SJSA1 (cell line): ENCODE measurements at places on chromosomes 1 and 21. TPM values are rescaled to one million over a fixed set of nuclear protein-coding genes. Genes with fewer than 3 reads are reported as not detected.
A peak's percentile ranks its signal among the peaks of the same experiment; 100 is the strongest.

DNA sequence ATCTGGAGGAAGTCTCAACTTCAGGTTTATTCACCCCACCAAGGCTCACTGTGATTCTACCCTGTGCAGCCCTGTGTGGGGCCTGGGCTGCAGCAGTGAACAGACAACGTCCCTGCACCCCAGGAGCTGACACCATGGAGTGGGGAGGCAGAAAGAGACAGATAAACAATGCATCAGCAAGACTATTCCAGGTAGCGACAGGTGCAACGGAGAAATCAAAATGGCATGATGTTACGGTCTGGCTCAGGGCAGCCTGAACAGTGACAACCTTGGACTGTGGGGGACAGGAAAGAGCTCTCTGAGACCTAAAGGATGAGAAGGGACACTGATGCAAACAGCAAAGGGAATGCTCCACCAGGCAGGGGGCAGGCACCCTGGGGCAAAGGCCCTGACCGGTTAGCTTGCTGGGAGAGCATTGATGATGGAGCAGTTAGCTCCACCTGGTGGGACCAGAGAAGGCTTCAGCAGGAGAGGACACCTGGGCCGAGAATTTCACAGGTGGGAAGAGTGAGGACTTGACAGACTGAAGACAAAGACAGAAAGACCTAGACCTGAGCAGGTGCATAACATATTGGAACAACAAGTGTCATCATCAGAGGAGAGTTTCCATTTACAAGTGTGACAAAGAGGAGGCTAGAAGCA lies 589.9 kb downstream of the MATN1 start:
- no peak for DNase-seq

The ROR1 gene
- 14.8 and 19.7 TPM in 2 replicates for total RNA-seq

DNA sequence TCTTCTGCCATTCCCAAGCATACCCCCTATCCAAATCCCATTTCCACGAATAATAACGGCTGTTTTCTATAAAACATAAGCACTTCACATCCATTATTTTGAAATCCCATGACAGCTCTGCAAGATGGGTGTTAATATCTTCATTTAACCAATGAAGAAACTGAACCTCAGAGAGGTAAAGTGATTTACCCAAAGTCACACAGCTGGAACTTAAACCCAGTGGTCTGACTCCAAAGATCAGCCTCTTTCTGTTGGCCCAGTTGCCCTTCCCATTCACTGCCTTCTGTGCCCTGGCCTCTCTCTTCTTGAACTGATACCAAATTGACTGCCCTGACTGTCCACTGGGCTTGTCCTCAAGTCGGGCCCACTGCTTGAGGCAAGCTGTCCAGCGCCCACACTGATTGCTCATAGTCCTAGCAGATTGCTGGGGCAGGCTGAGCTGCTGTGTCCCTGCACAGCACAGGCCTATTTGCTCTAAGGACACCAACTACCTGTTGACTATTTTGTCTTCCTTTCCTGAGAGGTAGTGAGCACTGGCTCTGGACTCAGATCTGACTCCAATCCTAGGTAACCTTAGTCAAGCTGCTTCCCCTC lies 19.3 kb downstream of the TAL1 start:
- no peak for DNase-seq

DNA sequence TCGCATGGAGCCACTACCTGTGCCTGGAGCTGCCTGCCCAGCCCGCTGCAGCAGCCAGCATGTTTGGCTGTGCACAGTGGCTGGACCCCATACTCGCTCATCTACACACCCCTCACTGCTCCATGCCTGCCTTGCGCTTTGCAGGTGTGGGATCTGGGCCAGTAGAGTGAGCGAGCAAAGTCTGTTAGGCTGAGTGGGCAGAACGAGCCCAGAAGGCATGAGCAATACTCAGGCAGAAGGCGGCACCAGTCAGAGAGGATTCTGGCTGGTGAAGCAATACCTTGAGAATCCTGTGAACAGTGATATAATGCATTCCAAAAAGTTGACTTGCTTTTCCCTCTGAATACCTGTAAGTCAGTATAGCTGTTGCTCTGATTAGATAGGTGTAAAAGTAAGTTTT lies 816.4 kb downstream of the KCNT2 start:
- no peak for DNase-seq

The DPT gene
- total RNA-seq: not detected in 2 replicates

The FCGR2B gene
- total RNA-seq: not detected in 2 replicates

DNA sequence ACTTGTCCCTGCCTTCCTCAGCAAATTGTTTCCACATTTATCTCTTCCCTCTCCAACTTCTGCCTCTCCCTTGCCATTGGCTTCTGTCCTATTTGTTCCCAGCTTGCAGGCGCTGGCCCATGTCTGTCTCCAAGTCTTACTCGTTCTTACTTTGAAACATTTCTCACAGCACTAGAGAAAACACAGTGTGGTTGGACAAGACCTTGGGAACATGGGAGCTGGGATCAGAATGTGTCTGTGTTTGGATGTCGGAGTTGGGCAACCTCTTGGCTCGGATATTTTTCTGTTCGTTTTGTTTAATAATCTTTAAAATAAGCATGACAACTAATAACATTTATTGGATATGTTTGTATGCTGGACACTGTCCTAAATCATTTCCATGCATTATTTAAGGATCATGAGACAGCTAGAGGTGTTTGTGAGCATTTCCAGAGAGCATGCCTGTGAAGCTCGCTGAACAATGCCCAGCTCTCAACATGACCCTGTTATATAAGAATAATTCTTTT lies 5.9 kb upstream of the BRWD1 start:
- no peak for DNase-seq

DNA sequence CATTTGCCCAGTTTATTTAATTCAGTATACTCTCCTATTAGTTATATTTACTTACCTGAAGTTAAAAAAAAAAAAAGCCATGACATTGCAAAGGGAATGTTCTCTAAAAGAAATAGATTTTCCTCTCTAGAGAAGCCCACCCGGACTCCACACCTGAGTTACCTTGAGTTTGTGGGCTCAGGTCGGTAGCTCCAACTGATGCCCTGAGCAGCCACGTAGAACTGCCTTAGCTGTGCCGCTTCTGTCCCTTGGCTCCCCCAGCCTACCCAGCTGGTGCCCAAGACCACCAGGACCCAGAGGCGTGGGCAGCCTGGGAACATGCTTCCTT lies 250 bp downstream of the F5 start:
- no peak for DNase-seq

DNA sequence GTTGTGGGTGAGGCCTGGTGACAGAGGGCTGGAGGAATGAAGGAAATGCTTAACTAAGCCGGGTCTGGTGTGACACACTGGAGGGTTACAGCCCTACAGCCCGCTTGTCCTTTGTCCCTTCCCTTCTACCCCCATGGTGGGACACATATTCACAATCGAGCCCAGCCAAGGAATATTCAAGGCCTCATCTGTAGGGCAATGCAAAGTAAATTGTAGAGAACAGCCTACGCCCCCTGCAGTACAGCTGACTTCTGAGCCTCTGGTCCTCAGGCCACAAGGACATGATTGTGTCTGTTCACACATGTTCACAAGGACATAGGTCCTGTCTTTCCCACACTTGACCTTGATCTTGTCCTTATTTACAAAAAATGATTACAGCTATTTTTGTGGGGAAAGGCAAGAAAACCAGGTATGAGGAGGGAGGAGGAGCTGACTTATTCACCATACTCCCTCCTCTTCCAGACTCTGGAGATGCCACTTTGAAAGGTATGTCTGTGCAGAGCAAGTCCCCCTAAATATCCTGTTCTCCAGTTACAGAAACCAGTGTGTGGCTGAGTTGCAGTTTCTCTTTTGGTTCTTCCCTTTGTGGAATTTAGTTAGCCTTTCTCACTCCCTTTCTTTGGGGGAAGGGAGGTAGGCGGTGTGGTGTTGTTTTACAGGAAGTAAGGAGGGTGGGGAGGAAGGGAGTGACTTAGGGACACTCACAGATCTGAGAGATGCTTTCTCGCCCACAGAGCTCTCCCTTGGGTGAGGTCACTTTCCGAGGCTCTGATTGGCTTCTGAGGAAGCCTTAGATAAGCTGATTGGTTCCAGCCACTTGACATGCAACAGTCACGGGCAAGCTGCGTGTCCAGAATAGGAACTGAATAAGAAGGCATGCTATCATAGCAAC lies 14.6 kb downstream of the POLR3GL start:
- peak; percentile 98 for DNase-seq

DNA sequence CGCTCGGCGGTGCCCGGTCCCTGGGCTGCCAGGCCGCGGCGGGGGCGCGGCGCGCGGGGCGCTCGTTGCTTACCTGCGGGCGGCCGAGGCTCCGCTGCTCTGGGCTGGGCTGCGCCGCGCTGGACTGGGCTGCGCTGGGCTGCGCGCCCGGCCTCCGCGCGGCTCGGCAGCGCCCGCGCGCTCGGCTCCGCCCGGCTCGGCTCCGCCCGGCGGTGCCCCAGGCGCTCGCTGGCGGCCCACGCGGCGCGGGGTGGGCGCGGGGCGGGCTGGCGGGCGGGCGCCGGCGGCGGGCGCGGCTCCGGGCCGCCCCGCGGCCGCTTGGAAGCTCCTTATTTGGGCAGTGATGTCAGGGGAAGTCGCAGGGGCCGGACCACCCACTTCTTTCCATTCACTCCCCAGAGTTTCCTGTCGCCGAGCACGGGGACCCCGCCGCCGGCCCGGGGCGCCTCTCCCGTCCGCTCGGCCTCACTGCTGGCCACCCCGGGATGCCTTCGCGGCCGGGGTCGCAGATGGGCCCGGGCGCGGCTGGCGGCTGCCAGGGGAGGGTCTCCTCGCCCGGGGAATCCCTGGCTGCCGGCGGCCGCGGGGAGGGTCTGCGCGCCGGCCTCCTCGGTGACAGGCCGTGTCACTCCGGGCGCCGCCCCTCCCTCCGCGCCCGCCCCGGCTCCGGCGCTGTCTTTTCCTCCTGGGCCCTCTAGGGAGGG lies 177.7 kb upstream of the EDN2 start:
- peak; percentile 92 for DNase-seq

DNA sequence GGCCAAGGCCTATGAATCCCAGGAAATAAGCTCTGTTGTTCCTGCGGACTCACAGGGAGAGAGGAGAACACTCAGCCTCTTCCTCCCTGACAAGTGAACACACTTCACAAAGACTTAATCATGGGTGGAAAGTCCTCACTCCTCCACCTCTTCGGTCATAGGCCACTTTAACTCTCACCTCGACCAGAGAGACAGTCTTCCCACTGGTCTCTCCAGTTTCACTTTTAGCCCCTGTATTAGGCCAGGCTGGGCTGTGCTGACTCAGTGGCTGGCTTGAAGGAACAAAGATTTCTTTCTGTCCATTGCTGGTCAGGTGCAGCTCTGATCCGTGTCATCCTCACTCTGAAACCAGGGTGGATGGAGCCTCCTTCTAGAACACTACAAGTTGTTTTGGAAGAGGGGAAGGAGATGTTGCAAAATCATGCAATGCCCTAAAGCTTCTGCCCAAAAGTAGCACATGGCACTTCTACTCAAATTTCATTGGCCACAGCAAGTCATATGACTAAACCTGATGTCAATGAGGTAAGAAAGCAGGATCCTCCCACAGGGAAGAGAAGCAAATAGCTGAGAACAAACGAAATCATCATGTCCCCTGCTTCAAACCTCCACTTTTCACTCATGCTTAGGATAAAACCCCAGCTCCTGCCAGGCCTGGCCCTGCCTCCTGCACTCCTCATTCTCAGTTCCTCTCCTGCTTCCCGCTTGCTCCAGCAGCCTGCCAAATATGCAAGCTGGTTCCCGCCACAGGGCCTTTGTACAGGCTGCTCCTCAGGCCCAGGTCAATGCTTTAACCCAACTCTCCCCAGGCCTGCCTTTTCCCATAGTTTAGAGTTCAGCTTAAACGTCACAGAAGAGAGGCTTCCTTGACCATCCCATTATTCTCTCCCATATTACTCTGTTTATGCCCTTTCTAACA lies 150.5 kb upstream of the RUNX3 start:
- DNase-seq: no peak

DNA sequence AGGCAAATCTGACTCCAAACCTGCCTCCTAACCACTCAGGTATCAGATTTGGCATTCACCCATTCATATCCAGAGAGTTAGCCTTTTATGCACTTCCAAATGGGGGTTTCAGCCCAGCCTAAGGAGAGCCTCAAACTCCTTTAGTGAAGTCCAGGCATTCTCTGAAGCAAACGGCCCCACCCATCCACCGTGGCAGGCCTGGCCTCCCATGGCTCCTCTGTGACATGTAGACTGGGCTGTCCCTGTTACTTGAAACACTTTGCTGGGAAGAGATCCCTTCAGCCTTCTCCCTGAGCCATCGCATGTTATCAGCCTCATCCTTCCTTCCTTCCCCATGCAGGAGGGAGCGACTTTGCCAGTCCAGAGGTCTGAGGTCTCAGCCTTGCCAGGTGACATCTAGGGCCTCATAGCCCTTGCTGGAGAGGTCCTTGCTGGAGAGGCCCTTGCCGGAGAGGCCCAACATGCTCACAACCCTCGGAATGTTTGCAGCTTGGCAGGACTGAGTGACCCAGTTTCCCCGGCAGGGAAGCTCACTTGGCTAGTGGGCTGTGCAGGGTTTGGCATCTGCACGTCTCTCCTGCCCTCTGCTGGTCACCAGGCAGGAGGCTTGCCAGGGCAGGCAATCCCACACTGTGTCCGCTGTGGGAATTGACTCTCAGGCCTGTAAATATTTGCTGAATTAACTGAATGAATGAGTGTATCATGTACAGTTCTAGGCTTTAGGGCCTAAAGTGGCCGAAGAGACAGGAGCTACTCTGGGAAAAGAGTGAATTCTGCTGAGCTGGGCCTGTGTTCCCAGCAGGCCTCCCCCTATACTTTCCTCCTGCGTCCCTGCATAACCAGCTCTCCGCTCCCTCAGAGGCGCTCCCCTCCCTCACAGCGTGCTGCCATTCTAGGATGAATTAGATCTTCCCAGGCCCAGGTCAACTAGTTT lies 26.7 kb upstream of the RBM15 start:
- peak; percentile 67 for DNase-seq

The ILDR2 gene
- total RNA-seq: 39.4 and 43.5 TPM in 2 replicates

DNA sequence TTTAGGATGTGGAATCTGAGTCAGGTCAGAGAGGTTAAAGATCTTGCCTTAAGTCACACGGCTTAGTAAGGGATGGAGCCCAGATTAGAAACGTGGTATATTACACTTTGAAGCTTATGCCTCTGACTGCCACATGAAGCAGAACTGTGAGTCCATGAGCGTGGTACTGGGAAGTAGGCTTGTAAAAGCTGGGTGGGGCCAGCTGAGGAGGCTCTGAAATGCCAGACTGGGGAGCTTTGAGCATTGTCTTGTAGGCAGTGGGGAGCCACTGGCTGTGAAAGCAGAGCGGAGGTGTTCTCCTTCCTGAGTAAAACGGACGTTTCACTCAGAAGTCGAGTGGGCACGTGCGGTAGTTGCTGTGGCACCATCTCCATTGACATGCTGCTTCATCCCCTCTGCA lies 72.6 kb upstream of the USP24 start:
- no peak for DNase-seq

The MIXL1 gene
- total RNA-seq: not detected in 2 replicates

The TMPRSS15 gene
- not detected in 2 replicates for total RNA-seq

The CNKSR1 gene
- total RNA-seq: 0.50 TPM in 1 of 2 replicates, not detected in the other

The SLC16A1 gene
- total RNA-seq: 82.0 and 106 TPM in 2 replicates

- no peak for DNase-seq
These were observed 26.6 kb upstream of the ALDH4A1 start for GRCh38 chr1:18928985-18929384.

- no peak for DNase-seq
These were observed 44.0 kb downstream of the NRIP1 start for GRCh38 chr21:15020797-15021196.

GRCh38 chr21:45102391-45102932 lies 28.1 kb downstream of the ADARB1 start:
- peak; percentile 86 for DNase-seq
